ENCODE measurements at places on chromosomes 13 and 19.

DNA sequence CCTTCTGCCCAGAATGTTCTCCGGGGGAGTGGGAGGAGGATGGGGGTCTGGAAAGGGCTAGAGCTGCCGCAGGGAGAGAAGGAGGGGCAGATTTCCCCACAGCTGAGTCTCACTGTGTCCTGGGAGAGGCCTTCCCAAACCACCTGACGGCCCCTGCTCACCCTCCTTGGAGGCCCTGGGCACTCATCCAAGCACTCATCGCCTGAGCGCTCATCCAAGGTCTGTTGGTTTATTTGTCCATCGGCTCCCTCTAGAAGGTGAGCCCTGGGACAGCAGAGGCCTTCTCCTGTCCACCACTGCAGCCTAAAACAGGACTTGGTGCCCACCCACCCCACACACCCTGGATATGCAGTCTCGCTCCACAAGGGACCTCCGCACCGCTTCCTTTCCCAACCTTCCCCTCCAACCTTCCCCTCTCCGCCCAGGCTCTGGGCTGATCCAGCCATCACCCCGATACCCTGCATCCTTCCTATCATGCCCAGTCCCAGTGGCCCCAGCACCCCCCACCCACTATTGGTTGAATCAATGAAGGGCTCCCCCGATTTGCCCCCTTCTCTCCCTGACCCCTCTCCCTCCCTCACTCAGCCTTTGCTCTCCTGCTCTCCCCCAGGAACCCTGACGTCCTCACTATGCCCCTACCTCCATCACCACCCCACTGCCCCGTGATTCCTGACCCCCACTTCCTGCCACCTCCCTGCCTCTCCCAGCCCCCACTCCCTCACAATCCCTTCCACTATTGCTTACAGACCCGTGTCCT, 1.7 kb downstream of the UBXN6 start:
- DNase-seq, result peak; percentile 83

DNA sequence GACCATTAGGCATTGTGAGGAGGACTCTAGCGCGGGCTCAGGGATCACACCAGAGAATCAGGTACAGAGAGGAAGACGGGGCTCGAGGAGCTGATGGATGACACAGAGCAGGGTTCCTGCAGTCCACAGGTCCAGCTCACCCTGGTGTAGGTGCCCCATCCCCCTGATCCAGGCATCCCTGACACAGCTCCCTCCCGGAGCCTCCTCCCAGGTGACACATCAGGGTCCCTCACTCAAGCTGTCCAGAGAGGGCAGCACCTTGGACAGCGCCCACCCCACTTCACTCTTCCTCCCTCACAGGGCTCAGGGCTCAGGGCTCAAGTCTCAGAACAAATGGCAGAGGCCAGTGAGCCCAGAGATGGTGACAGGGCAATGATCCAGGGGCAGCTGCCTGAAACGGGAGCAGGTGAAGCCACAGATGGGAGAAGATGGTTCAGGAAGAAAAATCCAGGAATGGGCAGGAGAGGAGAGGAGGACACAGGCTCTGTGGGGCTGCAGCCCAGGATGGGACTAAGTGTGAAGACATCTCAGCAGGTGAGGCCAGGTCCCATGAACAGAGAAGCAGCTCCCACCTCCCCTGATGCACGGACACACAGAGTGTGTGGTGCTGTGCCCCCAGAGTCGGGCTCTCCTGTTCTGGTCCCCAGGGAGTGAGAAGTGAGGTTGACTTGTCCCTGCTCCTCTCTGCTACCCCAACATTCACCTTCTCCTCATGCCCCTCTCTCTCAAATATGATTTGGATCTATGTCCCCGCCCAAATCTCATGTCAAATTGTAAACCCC, 2.8 kb upstream of the CEACAM5 start:
- DNase-seq, result peak; percentile 18

DNA sequence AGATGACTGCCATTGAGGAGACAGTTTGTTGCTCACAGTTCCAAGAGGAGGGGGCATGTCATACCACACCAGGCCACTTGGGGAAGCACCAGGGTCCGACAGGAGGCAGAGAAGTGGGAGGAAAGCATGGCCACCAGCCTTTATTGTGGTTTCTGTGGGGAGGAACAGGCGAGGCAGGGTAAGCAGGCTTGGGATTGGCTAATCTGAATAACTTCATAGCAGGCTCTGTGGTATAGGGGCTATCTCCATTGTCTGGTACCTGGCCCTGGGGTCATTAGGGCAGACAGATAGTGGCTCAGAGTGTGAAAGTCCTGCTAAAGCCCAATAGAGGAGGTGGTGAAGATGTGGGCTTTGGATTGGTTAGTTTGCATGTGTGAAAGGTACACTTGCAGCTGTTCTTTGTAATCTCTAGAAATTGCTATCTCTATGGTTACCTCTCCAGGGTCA, 35.5 kb downstream of the CBY2 start:
- DNase-seq, result no peak

- DNase-seq, result no peak
Observed at GRCh38 chr19:46978171-46978869, 41.3 kb upstream of the NPAS1 start.

DNA sequence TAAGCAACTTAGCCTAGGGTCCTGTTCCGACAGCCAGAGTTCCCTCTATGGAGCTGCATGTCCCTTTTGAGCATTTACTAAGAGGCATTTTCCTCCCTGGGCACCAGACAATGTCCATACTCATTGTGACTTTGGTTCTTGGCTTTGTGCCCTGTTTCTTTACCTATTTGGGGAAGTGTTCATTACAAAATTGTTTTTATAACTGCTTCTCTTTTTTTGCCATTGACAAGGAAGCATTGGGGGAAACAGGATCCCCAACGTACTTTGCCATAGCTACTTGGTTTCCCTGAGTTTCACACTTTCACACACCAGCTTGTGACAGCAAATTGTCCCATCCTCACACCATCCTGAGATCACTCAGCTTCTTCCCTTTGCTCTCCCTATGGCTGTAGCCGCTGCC, 81.1 kb upstream of the SIAH3 start:
- DNase-seq, result no peak

DNA sequence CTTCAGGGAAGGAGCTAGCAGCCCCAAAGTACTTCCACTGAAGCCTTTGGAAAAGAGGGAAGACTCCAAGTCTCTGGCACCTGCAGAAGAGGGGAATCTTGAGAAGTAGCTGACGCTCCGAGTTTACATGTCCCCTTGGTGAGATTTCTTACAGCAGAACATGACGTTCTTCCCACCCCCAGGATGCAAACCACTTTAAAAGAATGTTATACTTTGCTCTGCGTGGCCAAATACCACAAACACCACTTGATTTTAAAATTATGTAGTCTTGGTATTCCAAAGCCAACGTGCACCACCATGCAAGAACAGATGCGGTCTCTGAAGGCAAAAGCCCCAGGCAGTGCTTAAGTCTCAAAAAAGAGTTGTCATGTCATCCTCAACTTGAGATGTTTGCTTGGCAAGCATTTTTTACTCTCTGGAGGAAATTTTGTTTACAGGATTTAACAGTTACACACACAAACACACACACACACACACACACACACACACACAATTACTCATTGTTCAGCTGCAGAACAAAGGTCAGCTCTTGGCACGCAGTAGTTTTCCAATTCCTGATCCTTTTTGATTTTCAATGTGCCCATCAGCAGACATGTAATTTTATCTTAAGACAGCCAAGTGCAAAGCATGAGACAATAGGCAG, 106.1 kb downstream of the RGCC start:
- no peak for DNase-seq

DNA sequence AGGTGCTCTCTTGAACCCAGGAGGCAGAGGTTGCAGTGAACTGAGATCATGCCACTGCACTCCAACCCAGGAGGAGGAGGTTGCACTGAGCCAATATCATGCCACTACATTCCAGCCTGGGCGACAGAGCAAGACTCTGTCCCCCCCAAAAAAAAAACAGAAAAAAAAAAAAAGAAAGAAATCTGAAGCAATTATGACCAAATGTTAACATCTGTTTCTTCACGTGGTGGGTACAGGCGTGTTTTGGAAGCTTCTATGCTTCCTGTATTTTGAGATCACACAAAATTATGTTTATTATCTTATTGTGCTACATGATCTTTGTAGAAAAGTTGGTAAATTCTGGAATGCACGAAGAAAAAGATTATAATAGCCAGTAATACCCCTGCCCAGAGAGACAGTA, 2.7 kb upstream of the ACP5 start:
- no peak for DNase-seq

DNA sequence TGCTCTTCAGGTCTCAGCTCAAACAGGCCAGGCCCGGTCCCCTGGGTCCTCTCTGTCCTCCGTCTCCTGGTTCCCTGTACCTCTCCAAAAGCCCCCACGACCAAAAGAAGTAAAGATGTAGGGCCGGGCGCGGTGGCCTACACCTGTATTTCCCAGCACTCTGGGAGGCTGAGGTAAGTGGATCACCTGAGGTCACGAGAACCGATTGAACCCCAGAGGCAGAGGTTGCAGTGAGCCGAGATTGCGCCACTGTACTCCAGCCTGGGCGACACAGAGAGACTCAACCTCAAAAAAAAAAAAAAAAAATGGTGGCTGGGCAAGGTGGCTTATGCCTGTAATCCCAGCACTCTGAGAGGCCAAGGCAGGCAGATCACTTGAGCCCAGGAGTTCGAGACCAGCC, 22.0 kb upstream of the BCL3 start:
- no peak for DNase-seq

DNA sequence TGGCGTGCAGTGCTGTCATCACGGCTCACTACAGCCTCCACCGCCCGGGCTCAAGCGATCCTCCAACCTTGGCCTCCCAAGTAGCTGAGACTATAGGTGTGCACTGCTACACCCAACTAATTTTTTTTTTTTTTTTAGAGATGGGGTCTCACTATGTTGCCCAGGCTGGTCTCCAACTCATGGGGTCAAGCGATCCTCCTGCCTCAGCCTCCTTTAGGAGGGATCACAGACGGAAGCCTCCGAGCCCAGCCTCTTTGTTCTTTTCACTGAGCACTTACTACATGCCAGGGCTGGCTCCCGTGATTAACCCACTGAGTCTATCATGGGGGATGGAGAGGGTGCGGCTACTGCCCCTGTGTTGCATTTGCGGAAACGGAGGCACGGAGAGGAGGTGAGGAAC, 12.9 kb upstream of the CACTIN start:
- DNase-seq, result no peak

- no peak for DNase-seq
Observed at GRCh38 chr13:46855166-46855565, 41.7 kb downstream of the HTR2A start.

DNA sequence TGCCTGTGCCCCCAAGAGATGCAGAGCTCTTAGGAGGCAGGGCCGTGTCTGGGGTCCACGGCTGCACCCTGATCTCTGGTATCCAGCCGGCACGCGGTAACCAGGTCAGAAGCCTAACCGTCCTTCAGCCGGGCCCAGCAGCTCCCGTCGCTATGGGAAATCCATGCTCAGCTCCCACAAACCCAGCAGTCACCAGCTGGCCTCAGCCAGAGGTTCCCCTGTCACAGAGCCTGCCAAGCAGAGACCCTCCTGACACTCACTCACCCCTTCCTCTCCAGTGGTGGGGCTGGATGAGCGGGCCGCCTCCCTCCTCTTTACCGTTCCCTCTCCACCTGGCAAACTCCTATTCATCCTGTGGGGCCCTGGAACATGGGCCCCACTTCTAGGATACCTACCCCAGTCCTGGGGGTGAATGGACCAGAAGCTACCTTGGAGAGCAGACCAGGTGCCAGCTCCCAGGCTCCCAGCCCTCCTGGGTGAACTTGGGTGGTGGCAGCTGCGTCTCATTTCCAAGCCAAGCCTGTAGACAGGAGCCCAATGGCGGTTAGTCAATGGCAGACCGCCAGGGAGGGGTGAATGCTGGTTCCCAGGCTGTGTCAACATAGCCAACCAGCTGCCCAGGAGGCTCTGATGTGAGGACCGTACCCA, 21.4 kb upstream of the TCF3 start:
- no peak for DNase-seq

DNA sequence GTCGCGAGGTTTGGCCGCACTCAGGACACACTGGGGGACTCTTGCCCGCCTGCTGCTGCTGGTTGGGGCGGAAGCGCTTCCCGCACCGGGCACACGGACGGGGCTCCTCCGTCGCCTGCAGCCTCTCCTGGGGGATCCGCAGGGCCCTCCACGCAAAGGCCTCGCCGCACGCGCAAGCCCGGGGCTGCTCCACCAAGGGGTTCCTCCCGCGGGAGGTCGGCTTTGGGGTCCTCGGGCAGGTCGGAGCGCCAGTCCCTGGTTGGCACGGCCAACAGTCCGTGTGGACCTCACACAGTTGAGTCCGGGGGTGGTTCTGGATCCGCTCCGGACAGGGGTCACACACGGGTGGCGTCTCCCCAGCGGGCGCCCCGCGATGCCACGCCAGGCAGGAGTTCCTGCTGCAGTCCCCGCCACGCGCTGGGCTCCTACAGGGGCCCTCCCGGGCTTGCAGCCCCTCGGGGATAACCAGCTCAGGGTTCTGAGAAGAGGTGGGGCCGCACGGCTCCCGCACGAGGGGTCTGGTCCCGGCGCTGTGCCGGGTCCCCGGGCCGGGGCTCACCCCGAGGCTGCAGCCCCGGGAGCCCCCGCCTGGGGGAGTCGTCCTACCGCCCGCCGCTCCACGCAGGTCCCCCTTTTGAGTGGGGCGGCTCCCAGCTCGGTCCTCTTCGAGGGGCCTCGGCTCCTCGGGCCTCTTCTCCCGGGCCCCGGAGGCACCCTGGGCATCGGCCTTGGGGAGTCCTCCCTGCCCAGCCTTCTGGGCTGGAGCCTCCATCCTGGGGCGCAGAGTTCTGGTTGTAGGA, 6.2 kb upstream of the ZNF497 start:
- peak; percentile 9 for DNase-seq

GRCh38 chr19:410243-410781, 1.4 kb upstream of the C2CD4C start:
- DNase-seq, result no peak

GRCh38 chr19:35279985-35280821, 2.1 kb upstream of the HAMP start:
- DNase-seq, result no peak

GRCh38 chr13:113417836-113418721, 35.2 kb downstream of the ADPRHL1 start:
- DNase-seq, result peak; percentile 25

DNA sequence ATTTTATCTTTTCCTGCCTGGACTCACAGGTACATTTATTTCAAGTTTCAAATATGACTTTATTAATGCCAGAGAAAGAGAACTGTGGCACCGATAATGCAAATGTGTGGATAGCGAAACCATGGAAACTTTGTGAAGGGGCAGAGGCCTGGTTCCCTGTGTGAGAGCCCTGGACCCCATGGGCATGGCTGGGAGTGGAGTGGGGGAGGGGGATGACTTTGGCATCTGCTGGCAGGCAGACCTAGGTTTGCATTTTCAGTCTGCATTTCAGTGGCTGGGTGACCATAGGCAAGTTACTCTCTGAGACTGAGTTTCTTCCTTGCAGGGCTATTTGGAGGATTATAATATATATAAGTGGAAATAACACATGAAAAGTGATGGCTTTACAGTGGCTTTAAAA, 163.8 kb upstream of the TMTC4 start:
- no peak for DNase-seq

All from femur (tissue), 1 donor.